Skin of body (tissue), 3 donors: ENCODE measurements at places on chromosomes 16 and 17.

- DNase-seq: no peak
Observed at GRCh38 chr17:4944163-4944553, 4.1 kb downstream of the RNF167 start.

- DNase-seq: no peak
Observed at GRCh38 chr16:57273826-57274225, 10.6 kb downstream of the PLLP start.

DNA sequence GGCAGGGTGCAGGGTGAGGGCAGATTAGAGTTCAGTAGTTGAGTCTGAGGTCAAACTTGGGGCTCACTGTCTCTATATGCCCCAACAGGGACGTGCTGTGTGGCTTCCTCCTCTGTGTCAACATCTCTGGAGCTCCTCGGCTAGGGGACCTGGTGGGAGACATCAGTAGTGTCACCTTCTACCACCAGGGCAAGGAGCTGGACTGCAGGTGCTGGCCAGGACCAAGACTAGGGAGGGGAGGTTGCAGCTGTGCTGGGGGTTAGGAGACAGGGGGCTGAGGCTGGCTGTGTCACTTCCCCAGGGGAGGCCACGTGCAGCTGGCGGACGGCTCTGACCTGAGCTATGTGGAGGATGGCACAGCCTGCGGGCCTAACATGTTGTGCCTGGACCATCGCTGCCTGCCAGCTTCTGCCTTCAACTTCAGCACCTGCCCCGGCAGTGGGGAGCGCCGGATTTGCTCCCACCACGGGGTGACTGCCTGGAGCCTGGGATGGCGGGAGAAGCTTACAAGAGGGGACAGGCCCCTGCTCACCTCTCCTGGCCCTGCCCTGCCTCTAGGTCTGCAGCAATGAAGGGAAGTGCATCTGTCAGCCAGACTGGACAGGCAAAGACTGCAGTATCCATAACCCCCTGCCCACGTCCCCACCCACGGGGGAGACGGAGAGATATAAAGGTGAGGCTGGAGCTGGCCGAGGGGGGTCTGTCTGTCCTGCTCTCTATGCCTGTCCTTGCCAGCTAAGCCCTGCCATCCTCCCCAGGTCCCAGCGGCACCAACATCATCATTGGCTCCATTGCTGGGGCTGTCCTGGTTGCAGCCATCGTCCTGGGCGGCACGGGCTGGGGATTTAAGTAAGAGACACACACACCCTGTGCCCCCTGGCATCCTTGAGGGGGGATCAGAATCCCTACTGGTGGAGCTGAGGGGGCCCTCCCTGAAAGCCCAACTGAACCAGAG lies 18.9 kb downstream of the ADAM11 start:
- DNase-seq: no peak

- DNase-seq: no peak
Observed at GRCh38 chr17:81396278-81396721, 1.0 kb downstream of the BAHCC1 start.

- DNase-seq: no peak
Observed at GRCh38 chr16:35628976-35629375, 2169.6 kb downstream of the TP53TG3F start.

GRCh38 chr16:85174871-85175723 lies 62.8 kb upstream of the CIBAR2 start:
- no peak for DNase-seq

GRCh38 chr17:66855204-66855603 lies 20.3 kb downstream of the CACNG5 start:
- DNase-seq: no peak

DNA sequence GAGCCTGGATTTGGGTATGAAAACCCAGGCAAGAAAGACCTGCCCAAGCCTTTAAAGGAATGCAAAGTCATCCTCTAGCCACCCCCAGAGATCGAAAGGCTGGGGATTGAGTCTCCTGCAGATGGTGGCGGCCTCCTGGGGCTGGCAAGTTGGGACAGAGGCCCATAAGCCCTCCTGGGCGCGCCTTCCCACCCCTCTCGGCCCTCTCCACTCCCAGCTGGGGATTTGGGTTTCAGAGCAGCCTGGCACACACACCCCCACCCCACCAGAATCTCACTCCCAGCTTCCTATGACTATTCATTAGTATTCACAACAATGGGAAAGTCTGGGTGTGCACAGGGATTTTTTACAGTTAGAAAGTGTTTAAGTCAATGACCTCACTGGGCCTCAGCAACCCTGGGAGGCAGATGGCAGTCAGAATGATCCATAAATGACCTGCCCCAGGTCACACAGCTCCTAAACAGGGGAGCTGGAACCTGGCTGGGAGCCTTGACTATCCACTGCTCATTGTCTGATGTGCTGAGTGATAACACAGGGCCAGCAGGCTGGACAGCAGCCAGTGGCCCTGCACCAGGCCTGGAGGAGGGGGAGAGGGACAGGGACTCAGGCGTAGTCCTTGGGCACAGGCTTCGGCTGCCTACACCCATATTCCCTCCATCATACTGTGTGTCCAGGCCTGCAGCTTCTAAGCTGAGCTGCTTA lies 12.1 kb downstream of the NHERF1 start:
- DNase-seq: no peak

GRCh38 chr17:7448461-7448860 lies 3.6 kb downstream of the CHRNB1 start:
- no peak for DNase-seq

DNA sequence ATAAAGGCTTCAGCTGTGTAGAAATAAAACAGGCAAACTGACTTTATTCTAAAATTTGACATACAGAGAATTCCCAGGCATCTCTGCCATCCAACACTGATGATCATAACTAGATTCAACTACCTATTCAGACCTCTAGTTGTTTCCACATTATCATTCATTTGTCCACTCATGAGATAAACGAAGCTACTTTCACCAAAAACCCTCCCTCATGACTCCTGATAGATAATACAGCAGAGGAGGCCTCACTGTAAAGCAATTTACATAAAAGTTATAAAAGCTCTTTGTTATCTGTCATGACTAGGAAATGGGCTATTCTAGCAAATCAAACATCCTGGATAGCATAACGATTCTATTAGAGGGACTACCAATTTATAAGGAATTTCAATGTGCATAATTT lies 19.6 kb upstream of the RFFL start:
- no peak for DNase-seq

DNA sequence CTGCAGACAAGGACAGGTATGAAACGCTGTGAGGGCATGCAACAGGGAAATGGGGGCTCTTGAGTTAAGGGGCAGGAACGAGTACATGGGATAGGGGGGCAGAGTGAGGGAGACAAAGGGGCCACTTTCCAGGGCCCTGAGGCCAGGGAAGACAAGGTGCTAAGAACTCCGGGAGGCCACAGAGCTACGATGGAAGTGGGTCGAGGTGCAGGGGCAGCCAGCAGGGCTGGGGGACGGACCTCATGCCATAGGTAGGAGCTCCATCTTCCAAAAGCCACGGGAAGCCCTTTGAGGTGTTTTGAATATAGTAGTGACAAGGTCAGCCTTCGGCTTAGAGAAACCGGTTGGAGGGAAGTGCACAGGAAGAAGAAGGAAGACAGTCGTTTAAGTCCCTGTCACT lies 35.6 kb downstream of the RBFOX3 start:
- DNase-seq: no peak

GRCh38 chr16:84124257-84125073 lies 7.7 kb upstream of the MBTPS1 start:
- DNase-seq: no peak

- DNase-seq: no peak
Observed at GRCh38 chr17:80513892-80514291, 30.7 kb upstream of the RPTOR start.

DNA sequence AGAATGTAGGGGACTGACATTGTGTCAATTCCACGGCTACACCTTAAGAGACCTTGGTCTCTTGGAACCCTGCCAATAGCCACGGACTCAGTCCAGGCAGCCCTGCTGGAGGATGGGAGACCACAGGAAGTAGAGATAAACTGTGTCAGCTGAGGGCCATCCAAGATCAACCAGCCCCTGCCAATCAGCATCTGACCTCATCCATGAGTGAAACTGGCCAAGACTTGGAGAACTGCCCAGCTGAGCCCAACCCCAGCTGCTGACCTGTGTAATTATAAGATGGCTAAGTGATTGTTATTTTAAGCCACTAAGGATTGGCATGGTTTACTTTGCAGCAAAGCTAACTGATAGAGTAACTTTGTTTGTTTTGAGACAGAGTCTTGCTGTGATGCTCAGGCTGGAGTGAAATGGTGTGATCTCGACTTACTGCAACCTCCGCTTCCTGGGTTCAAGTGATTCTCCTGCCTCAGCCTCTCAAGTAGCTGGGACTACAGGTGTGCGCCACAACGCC lies 13.3 kb upstream of the YWHAE start:
- no peak for DNase-seq

- DNase-seq: no peak
Observed at GRCh38 chr16:3478242-3478925, 16.9 kb downstream of the C16orf90 start.

GRCh38 chr17:73325527-73325842 lies 13.7 kb upstream of the CDC42EP4 start:
- peak; percentile 66 for DNase-seq

DNA sequence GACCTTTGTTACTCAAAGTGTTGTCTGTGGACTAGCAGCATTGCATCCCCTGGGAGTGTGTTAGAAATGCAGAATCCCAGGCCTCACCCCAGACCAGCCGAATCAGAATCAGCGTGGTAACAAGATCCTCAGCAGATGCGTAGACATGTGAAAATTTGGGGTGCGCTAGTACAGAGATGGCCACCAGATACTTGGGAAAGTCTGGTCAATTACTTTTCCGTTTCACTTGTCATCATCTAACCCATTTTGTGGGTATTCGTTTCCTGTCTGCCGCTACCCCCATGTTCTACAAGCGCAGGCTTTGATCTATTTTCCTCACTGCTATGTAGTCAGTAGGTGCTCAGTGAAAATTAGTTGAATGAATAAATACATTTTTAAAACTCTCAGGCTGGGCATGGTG lies 33.1 kb upstream of the HERPUD1 start:
- DNase-seq: no peak

- DNase-seq: no peak
Observed at GRCh38 chr17:9268546-9268945, 247.2 kb downstream of the NTN1 start.

GRCh38 chr16:28105954-28106353 lies 42.4 kb upstream of the GSG1L start:
- DNase-seq: no peak

DNA sequence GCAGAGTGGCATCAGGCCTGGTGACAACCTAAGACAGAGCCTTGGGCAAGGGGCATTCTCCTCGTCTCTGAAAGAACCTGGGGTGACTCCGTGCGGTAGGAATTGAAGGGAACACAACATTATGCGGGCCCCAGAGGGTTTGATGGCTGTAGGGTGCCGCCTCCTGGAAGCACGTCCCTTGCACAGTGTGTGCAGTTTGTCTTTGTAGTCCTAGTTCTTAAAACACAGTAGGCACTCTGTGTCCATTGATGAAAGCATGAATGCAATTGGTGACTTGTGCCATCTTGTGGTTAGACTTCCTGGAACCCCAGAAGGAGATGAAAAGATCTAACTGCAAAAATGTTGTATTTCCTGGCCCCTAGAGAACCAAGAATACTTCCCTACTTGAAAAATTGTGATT lies 279.8 kb downstream of the UTP18 start:
- no peak for DNase-seq

DNA sequence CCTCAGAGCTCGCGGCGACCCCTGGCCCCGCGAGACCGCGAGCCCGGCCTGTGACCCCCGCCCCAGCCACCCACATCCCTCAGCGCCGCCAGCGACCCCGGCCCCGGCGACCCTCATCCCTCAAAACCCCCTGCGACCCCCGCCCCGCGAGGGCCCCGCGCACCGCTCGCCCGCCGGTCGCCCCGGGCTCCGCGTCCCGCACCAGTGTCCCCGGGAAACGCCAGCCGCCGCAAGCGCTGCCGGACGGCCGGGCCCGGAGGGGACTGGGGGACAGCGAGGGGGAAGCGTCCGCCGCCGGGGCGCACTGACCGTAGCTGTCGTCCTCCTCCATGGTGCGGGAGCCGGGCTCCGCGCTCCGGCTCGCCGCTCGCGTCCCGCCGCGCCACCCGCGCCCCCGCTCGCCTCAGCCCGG lies at the start of gene CYTH1:
Gene CYTH1 (minus strand): TSS at position 381 of the 412 bp plus-strand sequence. CDS start 50 bp downstream, at position 331.
- DNase-seq: no peak

DNA sequence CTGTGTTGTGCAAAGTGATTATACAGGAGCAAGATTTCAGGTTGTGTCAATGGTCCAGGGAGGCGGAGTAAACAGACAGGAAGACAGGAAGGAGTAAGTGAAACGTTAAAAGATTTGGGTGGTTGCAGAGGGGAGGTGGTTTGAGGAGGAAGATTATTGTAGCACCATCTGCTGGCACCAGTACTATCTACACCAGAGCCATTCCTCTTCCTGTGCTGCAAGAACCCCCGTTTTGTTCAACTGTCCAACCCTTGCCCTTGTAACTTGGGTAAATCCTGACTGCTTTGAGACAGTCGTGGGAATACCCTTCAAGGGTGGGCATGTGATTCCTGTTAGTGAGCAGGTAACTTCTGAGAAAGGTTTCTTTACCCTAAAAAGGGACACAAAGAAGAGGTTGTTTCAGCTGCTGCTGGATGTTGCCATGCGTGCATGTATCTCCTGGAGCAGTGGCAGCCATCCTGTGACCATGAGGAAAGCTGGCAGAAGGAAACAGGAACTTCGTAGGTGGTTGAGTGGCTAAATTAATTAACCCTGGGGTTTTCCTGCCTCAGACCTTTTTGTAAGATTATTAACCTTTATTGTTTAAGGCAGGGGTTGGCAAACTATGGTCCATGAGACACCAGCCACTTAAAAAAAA lies 124.1 kb downstream of the PRKCA start:
- no peak for DNase-seq

DNA sequence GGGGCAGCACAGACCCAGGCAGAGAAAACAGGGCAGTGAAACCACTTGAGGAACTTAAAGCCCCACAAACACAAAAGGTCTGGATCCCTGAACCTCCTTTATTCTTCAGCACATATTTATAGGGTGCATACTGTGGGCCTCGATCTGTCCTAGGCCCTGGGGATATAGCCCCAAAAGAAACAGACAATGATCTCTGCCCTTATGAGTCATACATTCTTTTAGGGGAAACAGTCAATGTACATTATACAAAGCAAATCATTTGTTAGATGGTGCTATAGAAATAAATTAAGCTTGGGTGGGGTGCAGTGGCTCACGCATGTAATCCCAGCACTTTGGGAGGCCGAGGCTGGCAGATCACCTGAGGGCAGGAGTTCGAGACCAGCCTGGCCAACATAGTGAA lies 10.0 kb upstream of the HES7 start:
- no peak for DNase-seq

DNA sequence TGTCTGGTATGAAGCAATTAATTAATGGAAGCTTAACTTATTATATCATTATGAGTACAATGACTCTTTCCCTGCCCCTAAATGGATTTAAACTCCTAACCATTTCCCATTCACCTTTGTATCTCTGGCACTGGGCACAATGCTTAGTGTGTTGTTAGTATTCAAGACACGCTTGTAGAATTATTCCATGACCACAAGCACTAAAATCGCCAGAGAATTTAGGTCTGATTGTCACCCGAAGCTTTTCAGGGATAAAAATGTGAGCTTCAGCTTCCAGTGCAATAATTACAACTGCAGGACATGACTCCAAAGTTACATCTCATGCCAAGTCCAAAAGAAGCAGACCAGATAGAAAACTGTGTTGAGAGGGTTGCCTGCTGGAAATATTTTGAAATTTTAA lies 101.6 kb downstream of the CDH8 start:
- no peak for DNase-seq

GRCh38 chr17:78046923-78047322 lies 81.6 kb downstream of the TMC6 start:
- DNase-seq: no peak
